ENCODE measurements at places on chromosomes 11 and 22. TPM values are rescaled to one million over a fixed set of nuclear protein-coding genes. Genes with fewer than 3 reads are reported as not detected.

GRCh38 chr11:76315182-76315853 lies 65.6 kb downstream of the THAP12 start:
- no peak for DNase-seq

DNA sequence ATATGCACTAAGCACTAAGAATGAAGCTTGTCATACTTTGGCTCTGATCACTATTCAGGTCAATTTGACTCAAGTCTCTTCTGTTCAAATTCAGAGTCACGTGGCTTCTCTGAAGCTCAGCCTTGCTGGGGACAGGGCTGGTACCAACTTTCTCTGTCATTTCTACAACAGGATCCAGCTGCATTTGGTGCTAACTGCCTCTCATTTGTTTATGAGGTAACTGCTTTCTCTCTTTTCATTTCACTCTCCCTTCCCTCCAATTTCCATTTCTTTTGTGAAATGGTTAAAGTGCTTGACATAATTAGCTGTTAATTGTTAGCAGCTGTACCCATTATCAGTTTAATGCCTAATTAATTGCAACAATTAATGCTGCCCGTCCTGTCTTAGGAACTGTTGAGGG lies 259.7 kb upstream of the PLET1 start:
- DNase-seq = no peak

IGLL5 gene
- total RNA-seq = not detected

- peak; percentile 45 for DNase-seq
Measured at GRCh38 chr11:46363455-46364005, 16.3 kb downstream of the DGKZ start.

GRCh38 chr22:36281781-36282327 lies 28.9 kb downstream of the APOL1 start:
- DNase-seq = no peak

KRTAP5-11 gene
- not detected for total RNA-seq

DEUP1 gene
- total RNA-seq = not detected

DNA sequence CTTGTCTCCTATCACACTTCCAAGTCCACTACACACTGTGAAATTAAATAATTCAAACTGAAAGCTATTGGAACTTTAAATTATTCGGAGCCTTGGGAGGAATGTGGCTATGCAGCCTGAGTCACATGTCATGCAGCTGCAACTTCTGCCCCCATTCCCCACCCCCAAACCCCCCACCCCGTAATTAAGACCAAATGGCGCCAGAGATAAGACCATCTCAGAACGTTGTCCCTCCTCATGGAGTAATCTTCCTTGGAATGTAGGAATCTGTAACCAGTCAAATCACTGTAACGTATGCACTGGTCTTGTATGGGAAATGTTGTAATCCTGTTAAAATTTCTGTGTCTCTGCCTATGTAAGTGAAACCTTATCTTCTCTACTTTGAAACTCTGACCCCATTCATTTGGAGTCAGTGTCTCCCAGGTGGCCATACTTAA lies 37.0 kb downstream of the GAB2 start:
- no peak for DNase-seq
